ENCODE measurements at places on chromosomes 12 and 14.
A peak's percentile ranks its signal among the peaks of the same experiment; 100 is the strongest.

DNA sequence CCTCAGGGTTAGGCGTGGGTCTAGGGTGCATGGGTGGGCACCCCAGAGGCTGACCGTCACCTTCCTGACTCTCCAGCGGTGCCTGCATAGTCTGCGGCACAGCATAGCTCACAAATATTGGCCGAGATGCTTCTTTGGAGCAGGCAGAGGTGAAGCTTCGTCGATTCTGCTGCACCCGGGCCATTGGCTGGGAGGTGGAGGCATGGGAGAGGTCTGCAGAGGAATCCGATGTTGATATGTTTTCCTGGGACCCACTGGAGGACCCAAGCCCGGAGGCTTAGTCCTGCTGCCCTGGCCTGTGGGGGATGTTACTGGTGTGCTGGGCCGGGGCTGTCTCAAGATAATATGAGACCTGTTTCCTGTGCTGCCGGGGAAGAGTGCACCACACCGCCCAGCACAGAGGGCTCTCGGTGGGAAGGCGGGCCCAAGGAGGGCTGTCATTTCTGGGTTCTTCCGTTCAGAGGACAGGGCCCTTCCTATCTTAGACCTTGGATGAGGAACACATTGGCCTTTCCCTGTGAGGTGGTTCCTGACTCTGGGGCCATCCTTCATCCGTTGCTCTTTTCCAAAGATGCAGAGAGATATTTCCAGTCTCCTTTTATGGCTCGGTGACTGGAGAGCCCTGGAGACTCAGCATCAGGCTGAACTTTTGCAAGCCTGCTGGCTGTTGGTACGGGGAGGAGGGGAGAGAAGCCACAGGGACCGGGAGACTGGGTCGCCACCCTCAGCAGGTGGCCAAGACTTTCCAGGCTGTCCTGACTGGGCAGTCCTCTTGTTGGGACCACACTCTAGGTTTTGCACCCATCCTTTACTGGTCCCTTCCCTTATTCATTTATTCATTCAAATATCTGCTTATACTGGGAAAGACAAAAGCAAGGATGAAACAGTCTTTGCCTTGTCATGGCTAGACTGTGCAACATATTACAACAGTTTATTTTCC lies 143.5 kb downstream of the TSPAN9 start:
- no peak for DNase-seq

DNA sequence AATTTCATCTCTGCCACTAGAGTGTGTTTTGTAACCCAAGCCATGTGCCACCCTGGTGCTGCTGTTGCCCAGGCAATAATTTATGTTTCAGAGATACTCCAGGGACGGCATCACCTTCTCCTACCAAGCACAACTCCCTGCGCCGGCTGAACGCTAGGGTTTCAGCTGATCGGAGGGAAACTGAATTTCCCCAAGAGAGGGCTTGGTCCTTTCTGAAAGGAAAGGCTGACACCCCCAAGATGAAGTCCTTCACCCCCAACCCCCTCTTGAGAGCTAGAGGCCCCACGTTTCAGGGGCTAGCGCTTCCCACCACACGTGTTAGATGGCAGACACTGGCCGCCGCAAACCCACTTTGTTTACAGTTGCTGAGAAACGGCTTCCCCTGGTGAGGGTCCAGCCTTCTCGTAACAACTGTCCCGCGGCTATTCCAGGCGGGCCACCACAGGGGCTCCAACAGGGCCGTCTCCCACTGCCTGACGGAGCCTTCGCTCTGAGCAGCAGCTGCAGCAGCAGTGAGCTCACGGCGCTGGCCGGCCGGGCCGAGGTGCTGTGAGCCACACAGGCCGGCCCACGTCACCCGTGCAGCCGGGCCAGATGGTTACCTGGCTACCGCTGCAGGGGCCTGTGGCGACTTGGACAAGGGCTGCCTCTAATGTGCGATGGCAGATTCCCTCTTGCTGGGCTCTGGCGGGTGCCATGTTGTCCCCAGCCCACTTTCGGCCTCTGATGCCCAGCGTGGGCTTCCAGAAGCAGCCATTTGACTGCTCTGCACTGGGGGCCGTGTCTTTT lies 66.4 kb downstream of the TESC start:
- no peak for DNase-seq

- peak; percentile 55 for DNase-seq
Measured at GRCh38 chr14:72476657-72477499, 417.0 kb downstream of the DPF3 start.

GRCh38 chr12:24281341-24281740 lies 331.9 kb upstream of the SOX5 start:
- DNase-seq = no peak

DNA sequence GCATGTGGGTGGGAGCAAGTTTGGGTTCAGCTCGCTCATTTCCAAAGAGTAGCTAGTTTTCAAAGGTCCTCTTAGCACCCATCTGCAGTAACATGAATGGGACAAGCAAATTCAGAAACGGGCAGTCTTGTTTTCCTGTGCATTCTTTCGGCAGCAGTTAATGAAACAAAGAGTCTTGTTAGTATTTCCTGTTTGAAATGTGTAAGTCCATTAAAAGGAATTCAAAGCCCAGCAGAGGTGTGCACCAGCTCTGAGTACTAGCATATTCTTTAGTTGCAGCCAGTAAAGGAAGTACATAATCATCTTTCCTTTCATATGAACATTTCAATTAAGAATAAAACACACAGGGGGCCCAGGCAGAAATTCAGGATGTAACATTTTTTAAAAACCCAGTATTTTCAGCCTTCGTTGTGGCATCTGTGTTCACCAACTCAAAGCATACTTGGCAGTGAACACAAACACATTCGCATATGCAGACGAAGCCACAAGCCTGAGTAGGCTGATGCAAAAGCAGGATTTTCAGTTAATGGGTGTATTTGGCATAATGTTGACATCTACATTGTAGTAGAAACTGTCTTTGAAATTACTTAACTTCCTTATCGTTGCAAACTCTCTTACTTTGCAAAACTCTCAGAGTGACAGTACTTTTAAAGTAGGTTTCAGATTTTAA lies 570.0 kb upstream of the FLRT2 start:
- no peak for DNase-seq

GRCh38 chr14:102074415-102074964 lies 12.4 kb downstream of the HSP90AA1 start:
- no peak for DNase-seq
